ENCODE measurements at places on chromosomes 1 and 21.

- DNase-seq, result peak; percentile 54
Measured at GRCh38 chr1:200802865-200803512, 64.3 kb downstream of the CAMSAP2 start.

- DNase-seq, result no peak
Measured at GRCh38 chr1:150650193-150650592, 20.8 kb upstream of the ENSA start.

- DNase-seq, result no peak
Measured at GRCh38 chr1:60898987-60899386, 183.4 kb upstream of the NFIA start.

DNA sequence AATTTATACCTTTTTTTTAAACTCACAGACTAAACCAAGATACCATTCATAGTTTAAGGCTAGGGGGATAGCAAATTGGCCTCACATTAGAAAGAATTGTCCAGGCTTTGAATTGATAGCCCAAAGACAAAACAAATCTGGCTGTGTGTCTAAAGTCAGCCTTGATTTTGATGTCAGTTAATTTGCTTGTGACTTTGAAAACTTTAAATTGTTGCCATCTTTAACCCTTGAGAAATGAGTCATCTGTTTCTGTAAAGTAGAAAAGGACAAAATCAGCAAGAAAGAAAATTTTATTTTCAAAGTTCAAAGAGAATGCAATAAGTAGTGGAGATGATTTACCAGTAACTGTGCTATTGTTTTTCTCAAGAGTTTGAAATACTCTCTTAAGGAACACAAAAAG lies 184.5 kb downstream of the RGS7 start:
- no peak for DNase-seq

DNA sequence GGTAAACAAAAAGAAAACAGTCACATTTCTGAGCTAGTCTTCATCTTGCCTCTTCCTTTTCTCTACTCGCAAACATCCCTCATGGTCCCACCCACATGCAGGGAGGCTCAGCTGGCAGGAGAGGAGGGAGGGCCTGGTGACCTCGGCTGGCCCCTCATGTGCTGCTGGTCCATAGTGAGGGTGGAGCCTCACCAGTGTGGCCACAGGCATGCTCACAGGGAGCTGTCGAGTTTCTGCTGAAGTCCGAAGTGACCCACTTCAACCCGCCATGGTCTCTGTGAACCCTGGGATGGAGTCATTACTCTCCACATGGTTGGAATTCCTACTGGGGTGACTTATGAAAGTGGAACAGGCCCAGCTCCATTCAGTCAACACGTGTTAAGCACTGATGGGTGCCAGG lies 253.4 kb downstream of the RHOU start:
- no peak for DNase-seq

DNA sequence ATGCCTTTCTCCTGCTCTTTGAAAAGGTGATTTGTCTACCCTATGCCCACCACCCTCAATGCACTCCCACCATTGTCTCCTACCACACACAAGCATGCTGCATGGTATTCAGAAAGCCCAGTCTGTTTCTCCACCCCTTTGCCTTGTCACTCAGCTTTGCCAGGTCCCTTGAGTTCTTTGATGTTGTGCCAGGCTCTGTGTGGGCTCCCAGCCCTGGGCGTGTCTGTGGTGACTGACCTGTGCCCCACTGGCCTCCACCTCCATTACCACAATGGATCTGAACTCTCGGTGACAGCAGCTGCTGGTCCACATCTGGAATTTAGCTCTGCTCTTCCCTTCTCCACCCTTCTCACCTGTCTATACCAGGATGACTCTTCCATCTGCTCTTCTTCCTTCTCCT lies 34.9 kb downstream of the ATP2B4 start:
- DNase-seq, result no peak

DNA sequence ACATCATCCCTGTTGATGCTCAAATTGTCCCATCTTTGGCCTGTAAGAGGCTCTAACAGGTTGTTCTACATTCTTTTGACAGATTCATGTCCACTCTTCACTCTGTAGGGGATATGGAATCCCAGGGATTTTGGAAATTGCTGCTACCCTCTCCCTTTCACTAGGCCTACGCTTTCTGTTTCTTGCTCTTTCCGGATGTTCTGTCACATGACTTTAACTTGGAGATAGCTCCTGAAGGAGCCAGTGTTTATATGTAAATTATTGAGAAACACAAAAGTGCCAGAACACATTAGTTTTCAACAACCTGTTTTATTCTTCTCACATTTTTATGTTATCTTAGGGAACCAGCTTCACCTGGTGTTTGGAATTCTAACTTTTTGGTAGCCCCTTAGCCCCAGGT lies 287.1 kb upstream of the ST6GALNAC5 start:
- no peak for DNase-seq

DNA sequence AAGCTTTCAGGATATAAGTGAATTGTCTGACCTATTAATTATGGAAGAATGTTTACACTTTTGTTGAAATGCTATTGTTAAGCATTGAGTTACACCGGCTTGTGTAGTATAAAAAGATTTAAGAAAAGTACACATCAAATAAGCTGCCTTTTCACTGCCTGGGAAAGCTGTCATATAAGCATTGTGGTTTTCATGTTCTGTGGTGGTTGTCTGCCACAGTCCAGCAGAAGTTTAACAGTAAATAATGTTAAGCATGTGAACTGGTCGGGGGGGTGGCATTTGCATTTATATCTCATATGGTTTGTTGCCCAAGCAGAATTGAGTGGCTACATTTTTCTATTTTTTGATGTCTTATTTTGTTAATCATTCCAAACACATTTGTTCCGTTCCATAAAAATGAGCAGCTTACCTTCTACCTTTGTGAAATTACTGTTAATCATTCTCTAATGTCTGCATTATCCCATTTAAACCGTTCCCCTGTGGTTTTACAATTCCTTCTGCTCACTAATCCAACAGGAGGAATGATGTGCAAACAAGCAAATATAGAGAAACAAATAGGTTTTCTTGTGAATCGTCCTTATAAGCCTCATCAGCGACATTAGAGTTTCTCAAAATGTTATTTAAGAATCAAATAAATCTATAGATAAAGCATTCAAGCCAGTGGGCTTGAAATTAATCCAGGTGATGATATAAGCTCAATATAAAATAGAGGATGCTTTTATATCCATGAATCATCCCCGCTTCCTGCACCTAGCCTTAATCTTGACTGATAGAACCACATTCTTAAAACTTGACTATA lies 160.8 kb upstream of the SAMSN1 start:
- DNase-seq, result no peak

DNA sequence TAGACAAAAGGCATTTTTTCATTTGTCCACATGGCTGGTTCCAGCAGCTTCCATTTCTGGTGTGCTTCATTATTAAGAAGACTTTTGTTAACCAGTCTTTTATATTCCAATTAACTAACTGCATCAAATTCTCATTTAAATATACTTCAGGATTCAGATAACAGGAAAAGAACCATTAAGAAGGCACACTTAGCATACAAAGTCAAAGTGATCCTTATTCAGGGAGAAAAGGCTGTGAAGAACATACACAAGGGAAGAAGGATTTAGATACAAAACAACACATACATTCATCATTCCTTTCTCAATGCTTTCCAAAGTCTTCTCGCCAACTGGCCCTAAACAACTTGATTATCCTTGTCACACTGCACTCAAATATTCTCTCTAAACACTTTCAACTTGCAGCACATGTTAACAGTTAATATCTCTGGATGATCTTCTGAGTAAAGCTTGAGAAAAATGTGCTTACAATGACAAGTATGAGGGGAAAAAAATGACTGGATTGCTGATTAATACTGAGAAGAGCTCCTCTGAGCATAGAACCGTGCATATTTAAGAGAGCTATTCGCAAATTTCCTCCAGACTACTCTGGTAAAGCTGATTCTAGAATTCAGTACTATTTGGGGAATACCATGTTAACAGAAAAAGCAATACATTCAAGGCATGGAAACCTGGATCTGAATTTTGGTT lies 225.2 kb upstream of the TNR start:
- no peak for DNase-seq

DNA sequence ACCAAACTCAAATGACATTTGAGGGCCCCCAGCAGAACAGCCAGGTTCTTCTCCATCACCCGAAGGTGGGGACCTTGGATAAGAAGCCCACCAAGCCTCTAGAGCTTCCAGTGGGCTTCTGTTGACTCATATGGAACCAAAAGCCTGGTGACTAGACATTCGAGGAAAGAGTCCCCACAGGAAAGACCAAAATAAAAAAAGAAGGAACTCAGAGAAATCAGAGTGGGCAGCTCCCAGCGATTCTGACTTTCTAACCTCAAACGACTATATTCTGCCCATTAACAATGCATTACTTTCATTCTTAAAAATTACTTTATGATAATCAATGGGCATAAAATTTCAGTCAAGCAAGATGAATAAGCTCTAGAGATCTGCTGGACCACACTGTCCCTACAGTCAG lies 9.6 kb upstream of the CHIT1 start:
- no peak for DNase-seq

DNA sequence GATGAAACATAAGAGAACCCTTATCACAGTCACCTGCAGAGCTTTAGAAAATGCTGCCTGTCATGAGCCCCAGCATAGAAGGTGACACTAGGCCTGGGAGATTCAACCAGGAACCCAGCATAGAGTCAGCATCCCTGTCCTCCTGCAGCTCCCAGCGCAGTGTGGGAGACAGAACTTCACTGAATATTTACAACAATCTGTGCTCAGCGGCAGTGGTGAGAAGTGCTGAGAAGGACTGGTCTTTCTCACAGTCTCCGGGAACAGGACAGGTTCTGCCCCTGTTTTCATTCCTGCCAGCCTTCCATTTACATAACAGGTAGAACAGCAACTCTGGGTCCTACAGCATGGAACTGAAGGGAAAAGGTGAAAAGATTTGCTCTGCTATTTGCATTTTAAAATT lies 83.5 kb upstream of the GADD45A start:
- no peak for DNase-seq

DNA sequence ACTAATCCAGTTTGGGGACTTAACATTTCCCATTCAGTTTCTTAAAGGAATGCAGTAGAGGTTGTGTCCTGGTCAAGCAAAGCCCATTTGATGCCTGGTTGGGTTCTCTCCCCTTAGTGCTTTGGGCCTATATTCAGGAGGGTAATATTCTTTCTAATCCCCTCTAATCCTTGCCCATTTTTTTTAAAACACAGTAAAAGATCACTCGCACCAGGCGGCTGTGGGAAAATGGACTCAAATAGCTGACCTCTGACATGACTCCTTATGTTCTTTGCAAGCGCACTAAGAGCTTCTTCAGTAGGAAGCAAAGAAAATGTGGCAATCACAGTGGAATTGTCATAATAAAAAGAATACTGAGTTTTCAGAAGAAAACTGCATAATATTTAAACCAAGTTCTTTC lies 49.9 kb downstream of the WNT2B start:
- DNase-seq, result no peak

- no peak for DNase-seq
Measured at GRCh38 chr1:60287536-60287935, 214.0 kb upstream of the C1orf87 start.

- no peak for DNase-seq
Measured at GRCh38 chr21:18244671-18245463, at the start of gene CHODL. CHODL (plus strand) TSS chr21:18244833; CDS start chr21:18245224, 391 bp downstream.

DNA sequence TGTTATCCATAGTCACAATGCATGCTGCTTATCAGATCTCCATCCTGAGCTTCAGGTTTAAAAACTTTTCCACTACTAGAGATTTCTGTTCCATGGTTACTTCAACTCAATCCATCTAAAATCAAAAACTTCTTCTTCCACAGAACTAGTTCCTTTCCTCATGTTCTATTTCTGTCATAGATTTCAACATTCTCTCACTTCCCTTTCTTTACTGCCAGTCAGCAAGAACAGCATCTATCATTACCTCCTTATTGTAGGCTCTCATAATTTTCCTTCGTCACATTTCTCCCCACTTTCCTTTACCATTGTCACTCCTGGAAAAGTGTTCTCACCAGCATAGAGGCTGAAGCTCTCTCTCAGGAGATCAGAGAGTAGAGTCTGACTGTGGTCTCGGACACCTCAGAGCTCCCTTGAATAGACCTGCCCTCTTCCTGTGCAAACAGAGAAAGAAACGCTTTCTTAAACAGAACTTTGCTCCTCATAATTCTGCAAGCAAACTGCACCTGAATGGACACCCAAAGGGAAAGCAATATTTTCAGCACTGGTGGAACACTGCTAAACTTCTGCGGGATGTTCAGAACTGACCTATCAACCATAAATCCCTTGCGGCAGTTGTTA lies 48.7 kb upstream of the KIRREL1 start:
- DNase-seq, result no peak

DNA sequence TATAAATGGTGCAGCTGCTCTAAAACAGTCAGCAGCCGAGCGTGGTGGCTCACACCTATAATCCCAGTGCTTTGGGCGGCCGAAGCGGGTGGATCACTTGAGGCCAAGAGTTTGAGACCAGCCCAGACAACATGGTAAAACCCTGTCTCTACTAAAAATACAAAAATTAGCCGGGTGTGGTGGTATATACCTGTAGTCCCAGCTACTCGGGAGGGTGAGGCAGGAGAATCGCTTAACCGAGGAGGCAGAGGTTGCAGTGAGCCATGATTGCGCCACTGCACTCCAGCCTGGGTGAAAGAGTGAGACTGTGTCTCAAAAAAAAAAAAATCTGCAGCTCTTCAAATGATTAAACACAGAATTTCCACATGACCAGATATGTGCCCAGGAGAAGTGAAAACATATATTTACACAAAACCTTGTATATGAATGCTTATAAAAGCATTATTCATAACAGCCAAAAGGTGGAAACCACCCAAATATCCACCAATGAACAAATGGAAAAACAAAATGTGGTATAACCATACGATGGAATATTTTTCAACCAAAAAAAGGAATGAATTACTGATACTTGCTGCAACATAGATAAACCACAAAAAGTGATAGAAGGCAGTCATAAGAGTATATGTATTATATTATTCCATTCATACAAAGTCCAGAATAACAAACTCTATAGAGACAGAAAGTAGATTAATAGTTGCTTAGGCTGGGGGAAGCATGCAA lies 14.1 kb downstream of the EPS15 start:
- DNase-seq, result no peak

DNA sequence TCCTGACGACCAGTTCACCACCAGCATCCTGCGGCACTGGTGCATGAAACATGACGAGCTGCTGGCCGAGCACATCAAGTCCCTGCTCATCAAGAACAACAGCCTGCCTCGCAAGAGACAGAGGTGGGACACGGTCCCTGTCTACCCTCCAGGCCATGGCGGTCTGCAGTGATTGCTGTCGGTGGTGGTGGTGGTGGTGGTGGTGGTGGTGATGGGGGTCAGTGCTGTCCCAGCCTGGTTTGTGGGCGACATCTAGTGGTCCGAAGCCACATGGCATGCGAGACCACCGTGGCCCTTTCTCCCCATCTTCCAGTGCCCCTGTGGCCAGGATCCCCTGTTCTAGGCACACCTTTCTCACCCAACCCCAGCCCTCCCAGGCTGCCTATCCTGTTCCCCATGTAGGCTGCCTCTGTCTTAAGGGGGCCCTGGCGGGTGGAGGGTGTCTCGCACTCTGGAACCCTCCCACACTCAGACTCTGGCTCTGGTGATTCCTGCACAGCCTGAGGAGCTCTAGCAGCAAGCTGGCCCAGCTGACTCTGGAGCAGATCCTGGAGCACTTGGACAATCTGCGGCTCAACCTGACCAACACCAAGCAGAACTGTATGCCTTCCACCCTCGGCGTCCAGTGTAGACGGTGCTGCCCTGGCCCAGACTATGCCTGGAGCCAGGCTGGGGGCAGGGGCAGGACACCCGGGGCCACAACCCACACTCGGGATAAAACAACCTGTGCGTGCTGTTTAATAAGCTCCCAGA lies 3.2 kb upstream of the SLC27A3 start:
- DNase-seq, result no peak

GRCh38 chr21:32545948-32546441 lies 39.3 kb downstream of the TCP10L start:
- no peak for DNase-seq

Measured in DMS 273 treated with DMSO at 0.1 percent for 48 hours (cell line).